Effector memory CD8-positive, alpha-beta T cell (primary cell): ENCODE measurements at places on chromosomes 3 and 15.

- peaks cover 5% of the 10 kb centered on the region for H3K27me3 ChIP-seq
- H3K36me3 ChIP-seq: no peaks in the 10 kb centered on the region
- no peak overlapping the region for H3K27ac ChIP-seq
- no peaks in the 10 kb centered on the region for H3K4me1 ChIP-seq
- H3K4me3 ChIP-seq: no peak overlapping the region
- no peak for DNase-seq
Measured at GRCh38 chr3:12670365-12671119, 6.6 kb upstream of the RAF1 start.

- H3K27ac ChIP-seq: no peak overlapping the region
- no peaks in the 10 kb centered on the region for H3K36me3 ChIP-seq
- no peaks in the 10 kb centered on the region for H3K4me1 ChIP-seq
- no peak overlapping the region for H3K4me3 ChIP-seq
- no peak for DNase-seq
Measured at GRCh38 chr3:85567071-85567676, 608.4 kb downstream of the CADM2 start.

GRCh38 chr3:64411101-64411500 lies 185.8 kb upstream of the PRICKLE2 start:
- H3K27me3 ChIP-seq: peaks cover 11% of the 10 kb centered on the region
- H3K4me1 ChIP-seq: no peaks in the 10 kb centered on the region
- no peaks in the 10 kb centered on the region for H3K36me3 ChIP-seq
- H3K4me3 ChIP-seq: no peak overlapping the region
- no peak for DNase-seq

GRCh38 chr3:9595877-9596276 lies 42.3 kb upstream of the LHFPL4 start:
- H3K4me1 ChIP-seq: no peaks in the 10 kb centered on the region
- peaks cover 37% of the 10 kb centered on the region for H3K27me3 ChIP-seq
- H3K27ac ChIP-seq: no peak overlapping the region
- no peak for DNase-seq
- no peak overlapping the region for H3K4me3 ChIP-seq

- H3K27me3 ChIP-seq: peaks cover 28% of the 10 kb centered on the region
- no peak overlapping the region for H3K27ac ChIP-seq
- no peaks in the 10 kb centered on the region for H3K4me1 ChIP-seq
- H3K36me3 ChIP-seq: no peaks in the 10 kb centered on the region
Measured at GRCh38 chr15:62672268-62672667, 370.3 kb upstream of the TPM1 start.

- H3K4me3 ChIP-seq: peak overlapping the region; percentile 93
- no peaks in the 10 kb centered on the region for H3K27me3 ChIP-seq
- H3K36me3 ChIP-seq: peaks cover 18% of the 10 kb centered on the region
- H3K27ac ChIP-seq: peak overlapping the region; percentile 95
Measured at GRCh38 chr3:44510000-44510368, 32.5 kb upstream of the ZNF445 start.

GRCh38 chr3:8608791-8609467 lies 35.7 kb downstream of the SSUH2 start:
- no peak for DNase-seq
- no peaks in the 10 kb centered on the region for H3K36me3 ChIP-seq
- no peak overlapping the region for H3K4me3 ChIP-seq
- H3K4me1 ChIP-seq: no peaks in the 10 kb centered on the region
- peaks cover 12% of the 10 kb centered on the region for H3K27me3 ChIP-seq
- H3K27ac ChIP-seq: no peak overlapping the region

DNA sequence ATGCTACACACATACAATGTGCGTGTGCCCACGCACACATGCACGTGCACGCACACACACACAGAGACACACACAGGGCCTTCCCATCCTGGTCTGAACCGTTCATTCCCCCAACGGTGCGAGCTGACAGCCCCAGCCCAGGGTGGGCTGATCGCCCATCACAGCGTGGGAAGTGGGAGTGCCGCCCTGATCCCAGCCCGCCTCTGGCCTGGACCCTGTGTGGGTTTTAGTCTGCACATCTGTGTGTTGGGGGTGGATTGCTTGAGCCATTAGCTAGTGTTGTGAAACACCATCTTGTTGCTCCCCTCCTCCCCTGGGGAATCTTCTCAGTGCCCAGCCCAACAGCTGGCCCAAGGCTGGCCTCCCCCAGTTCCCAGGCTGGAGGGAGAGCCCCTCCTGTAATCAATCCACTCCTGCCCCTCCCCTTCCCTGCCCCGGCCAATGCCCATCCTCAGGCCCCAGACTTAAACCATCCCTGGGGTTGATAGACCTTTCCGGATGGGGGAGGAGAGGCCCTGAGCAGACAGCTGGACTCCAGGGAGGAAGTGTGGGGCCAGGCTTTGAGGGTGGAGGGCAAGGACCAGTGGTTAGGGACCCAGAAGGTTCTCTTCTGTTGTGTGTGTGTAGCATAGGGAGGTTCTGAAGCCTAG lies 8.3 kb downstream of the SEMA3G start:
- DNase-seq: no peak
- peaks cover 3% of the 10 kb centered on the region for H3K4me1 ChIP-seq
- H3K27me3 ChIP-seq: no peaks in the 10 kb centered on the region
- no peak overlapping the region for H3K27ac ChIP-seq
- no peak overlapping the region for H3K4me3 ChIP-seq

GRCh38 chr3:30661098-30661873 lies 54.9 kb downstream of the TGFBR2 start:
- peaks cover 69% of the 10 kb centered on the region for H3K4me1 ChIP-seq
- H3K27ac ChIP-seq: peak overlapping the region; percentile 6
- H3K27me3 ChIP-seq: no peaks in the 10 kb centered on the region
- peaks cover 41% of the 10 kb centered on the region for H3K36me3 ChIP-seq
- DNase-seq: no peak
- peak overlapping the region; percentile 70 for H3K4me3 ChIP-seq

GRCh38 chr3:173214576-173214975 lies 73.5 kb upstream of the SPATA16 start:
- H3K4me1 ChIP-seq: no peaks in the 10 kb centered on the region
- no peaks in the 10 kb centered on the region for H3K27me3 ChIP-seq
- no peak for DNase-seq
- H3K4me3 ChIP-seq: no peak overlapping the region
- H3K36me3 ChIP-seq: no peaks in the 10 kb centered on the region
- no peak overlapping the region for H3K27ac ChIP-seq

DNA sequence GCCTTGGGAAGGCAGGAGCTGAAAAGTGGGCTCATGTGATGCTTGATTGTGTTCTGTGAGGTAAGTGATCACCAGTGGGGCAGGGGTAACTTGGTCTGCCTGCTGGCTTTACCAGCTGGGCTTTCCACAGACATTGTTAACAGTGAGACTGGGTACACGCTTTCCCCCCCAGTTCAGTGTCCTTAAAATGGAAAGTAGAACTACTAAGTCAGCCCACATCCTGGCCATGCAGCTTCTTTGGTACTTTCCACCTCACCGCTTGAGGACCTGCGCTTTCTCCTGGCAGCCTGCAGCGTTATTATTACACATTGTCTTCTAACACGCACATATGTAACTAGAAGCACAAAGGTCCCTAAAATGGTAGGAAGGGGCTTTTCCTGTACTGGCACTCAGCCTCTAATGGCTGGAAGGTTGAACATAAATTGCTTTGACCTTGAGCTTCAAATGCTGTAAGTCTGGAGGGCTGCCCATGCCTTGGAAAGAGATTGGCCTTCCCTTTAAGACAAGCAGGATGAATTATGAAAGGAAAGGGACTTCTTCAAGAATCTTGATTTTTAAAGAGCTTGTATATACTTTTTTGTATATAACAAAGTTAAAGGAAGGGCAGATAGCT lies 216.1 kb upstream of the ROPN1 start:
- H3K4me3 ChIP-seq: no peak overlapping the region
- DNase-seq: no peak
- peaks cover 20% of the 10 kb centered on the region for H3K27me3 ChIP-seq
- no peaks in the 10 kb centered on the region for H3K4me1 ChIP-seq
- H3K27ac ChIP-seq: no peak overlapping the region

GRCh38 chr15:69156736-69157381 lies 3.6 kb upstream of the GLCE start:
- H3K27ac ChIP-seq: no peak overlapping the region
- peaks cover 12% of the 10 kb centered on the region for H3K36me3 ChIP-seq
- peaks cover 20% of the 10 kb centered on the region for H3K4me1 ChIP-seq
- no peak for DNase-seq

DNA sequence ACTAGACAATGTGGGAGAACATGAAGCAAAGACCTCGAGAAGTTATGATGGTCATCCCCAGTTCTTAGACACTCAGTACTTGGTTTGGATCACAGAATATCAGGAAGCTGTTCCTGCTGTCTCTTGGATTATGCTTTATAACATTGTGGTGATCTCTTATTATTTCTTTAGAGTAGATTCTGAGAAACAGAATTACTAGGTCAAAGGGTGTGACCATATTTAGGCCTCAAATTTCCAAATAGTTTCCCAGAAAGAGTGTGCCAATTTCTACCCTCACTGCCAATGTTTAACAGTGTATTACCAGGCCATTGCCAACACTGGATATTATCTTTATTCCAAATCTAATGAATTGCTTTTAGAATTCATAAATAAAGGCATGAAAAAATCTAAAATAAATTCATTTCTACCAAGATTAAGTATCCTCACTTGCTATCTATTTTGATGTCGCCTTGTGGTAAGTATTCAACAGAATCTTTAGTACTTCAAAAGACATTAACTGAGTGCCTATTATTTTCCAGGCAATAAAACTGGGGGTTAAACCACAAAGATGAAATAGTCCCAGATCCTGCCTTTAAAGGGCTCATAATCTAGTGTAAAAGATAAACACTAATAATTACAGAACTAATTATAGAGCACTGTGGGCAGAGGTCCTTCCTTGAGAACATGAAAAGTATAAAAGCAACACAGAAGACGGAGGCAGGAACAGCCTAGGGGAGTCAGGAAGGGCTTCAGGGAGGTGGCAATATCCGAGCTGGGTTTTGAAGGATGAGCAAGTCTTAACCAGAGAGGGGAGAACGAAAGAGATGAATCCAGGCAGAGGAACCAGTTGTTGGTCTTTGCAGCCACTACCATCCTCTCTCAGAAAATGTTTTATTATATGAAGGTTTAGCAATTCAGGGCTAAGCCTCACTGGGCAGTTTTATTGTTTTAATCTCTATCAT lies 86.8 kb downstream of the IGF2BP2 start:
- H3K27ac ChIP-seq: no peak overlapping the region
- no peaks in the 10 kb centered on the region for H3K36me3 ChIP-seq
- no peaks in the 10 kb centered on the region for H3K4me1 ChIP-seq
- H3K4me3 ChIP-seq: no peak overlapping the region
- no peak for DNase-seq
- peaks cover 30% of the 10 kb centered on the region for H3K27me3 ChIP-seq

GRCh38 chr3:159776779-159777178 lies 211.9 kb upstream of the IL12A start:
- H3K36me3 ChIP-seq: no peaks in the 10 kb centered on the region
- H3K4me1 ChIP-seq: no peaks in the 10 kb centered on the region
- no peak for DNase-seq
- peaks cover 35% of the 10 kb centered on the region for H3K27me3 ChIP-seq
- H3K27ac ChIP-seq: no peak overlapping the region
- H3K4me3 ChIP-seq: no peak overlapping the region

GRCh38 chr3:111851511-111851954 lies 7.5 kb upstream of the PHLDB2 start:
- no peaks in the 10 kb centered on the region for H3K27me3 ChIP-seq
- H3K27ac ChIP-seq: no peak overlapping the region
- H3K4me1 ChIP-seq: peaks cover 9% of the 10 kb centered on the region
- DNase-seq: no peak

DNA sequence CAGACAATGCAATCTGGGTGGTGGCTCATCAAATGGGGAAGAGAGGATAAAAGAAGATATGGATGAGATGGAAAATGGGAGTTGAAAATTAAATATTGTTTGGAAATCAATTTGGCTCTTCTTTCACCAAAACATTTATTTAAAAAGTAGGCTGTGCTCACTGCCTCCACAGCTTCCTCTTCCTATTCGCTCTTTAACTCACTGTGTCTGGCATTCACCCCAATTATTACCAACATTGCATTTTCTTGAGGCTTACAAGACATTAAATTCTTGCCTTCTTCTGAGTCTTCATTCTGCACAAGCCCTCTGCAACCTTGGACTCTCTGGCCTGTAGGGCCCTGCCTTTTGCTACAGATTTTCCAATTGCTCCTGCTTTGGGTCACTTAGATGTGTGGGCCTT lies 52.9 kb upstream of the TSPAN3 start:
- no peaks in the 10 kb centered on the region for H3K27me3 ChIP-seq
- H3K4me3 ChIP-seq: no peak overlapping the region
- no peak overlapping the region for H3K27ac ChIP-seq
- peaks cover 3% of the 10 kb centered on the region for H3K4me1 ChIP-seq

DNA sequence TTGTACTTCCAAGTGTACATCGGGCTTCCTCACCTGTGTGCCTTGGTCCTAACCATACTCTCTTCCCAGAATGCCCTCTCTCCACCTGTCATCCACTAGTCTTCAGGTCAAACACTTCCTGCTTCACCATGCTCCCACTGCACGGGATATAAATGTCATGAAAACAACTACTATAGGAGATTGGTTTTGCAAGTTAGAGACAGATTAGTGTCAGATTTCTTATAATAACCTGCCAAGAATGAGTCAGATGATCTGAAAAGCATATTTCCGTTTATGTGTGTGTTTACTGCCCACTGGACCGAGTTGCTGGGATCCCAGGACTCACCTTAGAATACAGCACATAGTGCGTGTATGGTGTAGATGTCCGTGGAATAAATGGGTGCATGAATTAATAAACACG lies 21.4 kb downstream of the PLA1A start:
- H3K27me3 ChIP-seq: peaks cover 14% of the 10 kb centered on the region
- no peak overlapping the region for H3K27ac ChIP-seq
- H3K4me1 ChIP-seq: no peaks in the 10 kb centered on the region
